ENCODE measurements at places on chromosomes 1 and 21.

DNA sequence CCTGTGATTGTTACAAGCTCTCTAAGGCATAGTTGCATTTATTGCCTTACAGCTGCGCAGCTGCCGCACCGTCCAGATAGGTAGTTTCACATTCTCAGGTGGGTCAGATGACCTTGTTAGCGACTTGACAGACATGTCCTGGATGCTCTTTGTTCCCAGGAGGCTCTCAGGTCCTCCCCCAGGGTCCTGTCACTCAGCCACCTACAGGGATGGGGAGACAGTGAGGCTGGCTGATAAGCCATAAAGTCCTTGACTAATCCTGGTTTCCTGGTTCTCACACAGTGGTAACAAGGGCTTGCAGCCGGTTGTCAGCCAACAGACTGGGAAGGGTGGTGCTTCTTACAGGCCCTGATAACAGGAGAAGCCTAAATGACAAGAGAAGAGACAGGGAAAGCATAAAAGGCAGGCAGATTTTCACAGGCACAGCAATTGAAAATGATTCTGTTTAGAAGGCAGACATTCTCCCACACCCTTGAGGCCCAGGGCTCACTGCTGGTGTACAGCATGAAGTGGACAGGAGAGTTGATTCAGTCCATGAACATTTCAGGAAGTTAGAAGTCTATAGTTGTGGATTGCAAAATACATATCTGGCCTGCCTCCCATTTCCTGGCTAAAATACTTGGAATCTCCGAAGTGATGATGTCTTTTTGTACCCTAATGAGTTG, 2.9 kb downstream of the ARF1 start:
- no peak for DNase-seq

- no peak for DNase-seq
Observed at GRCh38 chr21:42703136-42703908, 49.9 kb downstream of the PDE9A start.

GRCh38 chr1:170483051-170483450, 48.9 kb upstream of the GORAB start:
- no peak for DNase-seq

- no peak for DNase-seq
Observed at GRCh38 chr1:45772971-45773370, 22.5 kb upstream of the IPP start.

- no peak for DNase-seq
Observed at GRCh38 chr1:2452201-2452931, 23.7 kb upstream of the PLCH2 start.

GRCh38 chr1:198681831-198682759, 43.3 kb downstream of the PTPRC start:
- DNase-seq, result peak; percentile 90

DNA sequence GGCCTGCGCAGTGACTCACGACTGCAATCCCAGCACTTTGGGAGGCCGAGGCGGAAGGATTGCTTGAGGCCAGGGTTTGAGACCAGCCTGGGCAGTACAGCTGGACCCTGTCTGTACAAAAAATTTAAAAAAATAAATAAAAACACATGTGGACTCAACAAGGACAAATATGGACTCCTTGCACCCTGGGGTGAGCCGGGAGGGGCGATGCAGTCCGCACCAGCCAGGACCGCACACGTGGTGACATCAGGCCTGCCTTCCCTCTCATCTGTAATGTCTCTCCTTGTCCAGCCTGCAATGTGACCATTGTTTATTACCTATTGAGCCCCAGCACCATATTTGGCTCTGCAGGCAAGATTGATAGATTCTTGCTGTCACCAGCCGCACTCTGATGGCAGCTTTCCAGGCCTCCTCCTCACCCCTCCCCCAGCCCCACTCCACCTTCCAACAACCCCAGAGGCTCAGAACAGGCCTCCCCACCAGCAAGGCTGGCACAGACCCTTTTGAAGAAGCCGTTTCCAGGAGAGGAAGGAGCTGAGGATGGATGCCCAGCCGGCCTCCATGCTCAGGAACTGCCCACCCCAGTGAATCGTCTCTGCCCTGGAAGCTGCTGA, 55.2 kb downstream of the IRF2BP2 start:
- DNase-seq, result no peak

GRCh38 chr1:214009423-214010196, 21.8 kb downstream of the PROX1 start:
- DNase-seq, result no peak

Measured in retinal pigment epithelial cell (primary cell).